ENCODE measurements at places on chromosomes 6 and 20. TPM values are rescaled to one million over a fixed set of nuclear protein-coding genes. Genes with fewer than 3 reads are reported as not detected.

GRCh38 chr20:20102716-20103258 lies 50.5 kb downstream of the CFAP61 start:
- H3K27me3 ChIP-seq: no peaks in the 10 kb centered on the region
- H3K4me3 ChIP-seq: no peak overlapping the region
- DNase-seq: no peak
- peaks cover 18% of the 10 kb centered on the region for H3K4me1 ChIP-seq

- H3K36me3 ChIP-seq: no peaks in the 10 kb centered on the region
- H3K4me3 ChIP-seq: no peak overlapping the region
- no peaks in the 10 kb centered on the region for H3K27me3 ChIP-seq
- H3K4me1 ChIP-seq: peaks cover 15% of the 10 kb centered on the region
- no peak for DNase-seq
These were observed 127.8 kb downstream of the KIF16B start for GRCh38 chr20:16445482-16445881.

GRCh38 chr6:144177726-144178125 lies 27.4 kb downstream of the STX11 start:
- peaks cover 20% of the 10 kb centered on the region for H3K4me1 ChIP-seq
- H3K27me3 ChIP-seq: no peaks in the 10 kb centered on the region
- no peak for DNase-seq
- no peak overlapping the region for H3K27ac ChIP-seq
- no peak overlapping the region for H3K4me3 ChIP-seq

The SLC17A9 gene
- 0.47 TPM for total RNA-seq

The SPATS1 gene
- not detected for total RNA-seq
